Renal cortex interstitium (tissue), 15 donors: ENCODE measurements at places on chromosomes 7 and 10.

DNA sequence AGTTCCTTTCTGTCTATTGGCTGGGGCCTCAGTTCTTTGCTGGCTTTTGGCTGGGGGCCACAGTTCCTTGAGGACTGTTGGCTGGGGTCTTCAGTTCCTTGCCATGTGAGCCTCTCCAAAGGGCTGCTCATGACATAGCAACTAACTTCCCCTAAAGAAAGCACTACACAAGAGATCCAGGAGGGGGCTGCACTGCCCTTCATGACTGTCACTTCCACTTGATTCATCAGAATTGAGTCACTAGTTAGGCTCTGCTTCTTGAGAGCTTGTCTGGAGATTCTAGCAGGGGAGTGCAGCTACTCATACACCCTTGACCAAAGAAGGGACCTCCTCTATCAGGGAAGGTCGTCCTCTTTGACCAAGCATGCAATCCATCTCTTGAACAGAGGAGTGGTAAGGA, 38.0 kb upstream of the MKX start:
- DNase-seq, result no peak

DNA sequence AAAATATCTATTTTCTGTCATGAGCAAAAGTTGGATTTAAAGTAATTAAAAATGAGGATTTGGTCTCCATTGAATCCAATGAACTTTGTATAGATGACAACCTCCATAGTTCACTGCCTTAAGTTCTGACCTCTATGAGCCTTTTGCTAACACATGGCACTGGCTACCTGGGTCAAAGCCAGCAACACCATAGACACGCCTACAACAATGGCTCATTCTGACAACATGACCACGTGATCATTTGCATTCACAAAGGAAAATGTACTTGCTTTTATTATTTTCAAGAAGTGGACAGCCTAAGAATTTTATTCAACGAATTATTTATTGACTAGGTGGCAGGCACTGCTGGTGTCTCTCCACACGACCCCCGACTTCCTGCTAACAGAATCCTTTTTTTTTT, 90.6 kb downstream of the CARD11 start:
- DNase-seq, result no peak

- no peak for DNase-seq
Observed at GRCh38 chr10:1452777-1453176, 284.5 kb downstream of the ADARB2 start.

GRCh38 chr10:88108115-88108610, 244.7 kb downstream of the PTEN start:
- DNase-seq, result no peak

DNA sequence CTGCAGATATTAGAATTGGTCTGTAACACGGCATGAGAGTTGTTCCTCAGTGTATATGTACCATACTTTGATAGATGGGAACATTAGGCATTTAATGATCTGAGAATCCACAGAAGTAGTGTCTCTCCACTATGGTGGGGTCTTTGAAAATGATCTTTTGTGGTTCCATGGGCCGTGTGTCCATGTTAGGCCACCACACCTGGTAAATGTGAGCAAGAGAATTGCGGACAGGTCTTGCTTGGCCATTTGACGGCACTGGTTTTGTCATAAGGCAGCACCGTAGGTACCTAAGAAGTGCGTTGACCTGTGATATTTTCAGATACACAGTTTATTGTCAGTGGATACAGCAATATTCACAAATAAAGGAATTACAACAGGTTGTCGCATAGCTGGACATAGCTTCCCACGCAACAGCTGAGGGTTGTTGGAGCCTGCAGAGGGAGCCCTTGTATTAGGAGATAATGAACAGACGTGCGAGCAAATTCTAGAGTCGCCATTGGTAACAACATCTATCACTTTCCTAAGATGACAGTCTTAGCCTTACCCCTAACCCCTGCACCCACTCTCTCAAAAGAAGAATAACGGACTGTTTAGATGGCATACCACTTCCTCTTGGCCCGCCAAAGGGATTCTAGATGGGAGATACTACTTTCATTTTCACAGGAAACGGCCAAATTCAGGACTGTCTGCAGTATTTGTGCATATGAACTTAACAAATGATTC, 111.4 kb downstream of the COL28A1 start:
- peak; percentile 49 for DNase-seq

GRCh38 chr10:84256510-84257342, 11.9 kb downstream of the RGR start:
- peak; percentile 22 for DNase-seq

- no peak for DNase-seq
Observed at GRCh38 chr7:151690606-151691005, 170.9 kb upstream of the RHEB start.

- no peak for DNase-seq
Observed at GRCh38 chr10:32953277-32953927, 4.6 kb downstream of the ITGB1 start.

GRCh38 chr7:95688931-95689495, 83.3 kb upstream of the DYNC1I1 start:
- no peak for DNase-seq

DNA sequence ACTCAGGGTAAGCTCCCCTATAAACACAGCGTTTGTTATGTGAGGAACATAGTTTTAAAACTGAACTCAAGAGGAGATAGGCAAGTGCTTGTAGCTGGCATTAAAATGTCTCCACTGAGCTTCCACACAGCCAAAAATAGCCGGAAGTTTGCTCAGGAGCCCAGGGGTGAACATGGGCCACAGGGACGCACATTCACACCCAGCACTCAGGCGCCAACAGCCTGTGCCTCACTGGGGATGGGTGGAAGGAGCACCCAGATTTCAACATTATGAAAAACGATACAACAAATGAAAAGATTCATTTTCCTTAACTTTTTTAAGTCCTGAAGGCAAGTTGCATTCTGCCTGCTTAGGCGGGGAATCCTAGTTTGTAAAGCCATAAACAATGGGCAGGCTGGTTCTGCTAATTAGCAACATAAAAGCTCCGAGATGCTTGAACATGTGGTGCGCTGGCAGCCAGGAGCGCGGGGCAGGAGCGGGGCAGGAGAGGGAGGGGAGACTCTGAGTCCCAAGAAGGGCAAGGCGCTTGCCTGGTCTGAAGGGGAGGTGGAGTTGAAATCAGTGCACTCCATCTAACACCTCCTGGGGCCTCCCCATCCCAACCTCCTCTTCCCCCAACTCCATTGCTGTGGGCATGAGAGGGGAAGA, 235.9 kb downstream of the COBL start:
- DNase-seq, result no peak

DNA sequence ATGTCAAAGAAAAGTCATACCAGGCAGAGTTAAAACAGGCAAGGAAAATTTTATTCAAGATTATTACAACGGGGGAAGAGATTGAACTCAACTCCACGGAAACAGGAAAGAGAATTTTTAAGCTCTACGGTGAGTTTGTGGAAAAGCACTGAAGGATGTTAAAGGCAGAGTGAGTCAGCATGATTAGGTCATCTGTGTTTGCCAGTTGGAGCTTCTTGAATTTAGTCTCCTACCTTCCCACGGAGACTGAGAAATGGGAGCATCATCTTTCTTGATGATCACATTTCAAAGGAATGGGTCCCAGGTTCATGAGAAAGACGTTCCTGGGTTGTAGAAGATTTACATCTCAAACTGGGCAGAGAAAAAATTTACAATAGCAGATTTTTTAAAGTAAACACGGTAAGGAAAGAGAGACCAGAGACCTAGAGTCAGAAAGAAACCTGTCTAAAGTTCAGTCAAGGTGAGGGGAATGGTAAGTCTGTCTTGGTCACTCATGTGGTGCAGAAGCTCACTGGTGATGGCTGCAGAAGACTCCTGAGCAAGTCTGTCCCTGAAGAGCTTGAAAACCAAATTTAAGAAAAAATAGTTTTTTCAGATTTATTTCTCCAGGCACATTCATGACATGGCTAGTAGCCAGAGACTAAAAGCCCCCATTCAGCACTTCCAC, 516.9 kb upstream of the LRRN3 start:
- no peak for DNase-seq

GRCh38 chr7:38105874-38106483, 72.1 kb upstream of the STARD3NL start:
- peak; percentile 33 for DNase-seq

DNA sequence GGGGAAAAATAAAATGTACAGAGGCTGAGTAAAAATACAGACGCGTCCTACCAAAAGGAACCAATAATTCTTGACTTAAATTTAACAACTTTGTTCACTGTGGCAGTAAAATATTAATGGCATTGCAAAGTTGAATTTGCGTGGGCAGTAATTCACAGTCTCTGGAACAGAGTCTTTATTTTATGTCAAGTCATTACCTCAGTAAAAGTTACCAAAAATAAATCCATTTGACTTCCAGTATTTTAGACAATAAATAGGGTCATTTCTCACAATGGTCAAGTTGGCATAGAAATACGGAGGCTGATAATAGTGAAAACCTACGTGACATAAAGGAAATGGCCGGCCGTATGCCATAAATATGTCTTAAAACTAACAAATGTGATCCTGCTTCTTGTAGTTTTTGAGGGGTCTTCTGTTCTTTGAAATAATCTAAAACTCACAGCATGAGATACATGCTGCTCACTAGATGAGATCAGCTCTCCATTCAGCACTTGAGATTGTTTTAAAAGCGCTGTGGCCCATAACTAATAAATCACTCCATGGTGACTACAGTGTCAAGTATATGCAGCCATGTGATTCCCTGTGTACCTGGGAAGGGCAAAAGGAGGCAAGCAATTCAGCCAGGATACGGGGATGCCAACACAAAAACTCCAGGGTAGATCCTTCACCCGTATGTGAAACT, 75.3 kb downstream of the DOCK4 start:
- no peak for DNase-seq
